Peyer's patch (tissue), 4 donors: ENCODE measurements at places on chromosomes 3 and 15. TPM values are rescaled to one million over a fixed set of nuclear protein-coding genes. Genes with fewer than 3 reads are reported as not detected.

Gene FRMD5
- total RNA-seq, result 0.54 TPM

Gene C15orf62
- total RNA-seq, result 1.3 TPM

Gene SLC6A20
- 106 TPM for total RNA-seq

Gene OXTR
- 0.27 TPM for total RNA-seq

Gene MRPL47
- total RNA-seq, result 15.3 TPM

Gene IQSEC1
- 59.4 TPM for total RNA-seq

Gene PLSCR5
- not detected for total RNA-seq

Gene SKIC8
- 45.0 TPM for total RNA-seq

Gene FOXB1
- not detected for total RNA-seq

Gene ITIH1
- total RNA-seq, result not detected

Gene MON1A
- 32.3 TPM for total RNA-seq

Gene IL17RB
- total RNA-seq, result 38.5 TPM

Gene ZBTB20
- total RNA-seq, result 135 TPM

Gene CLDN18
- not detected for total RNA-seq

Gene EEF1AKMT4
- total RNA-seq, result 1.7 TPM

Gene CCNB2
- total RNA-seq, result 8.8 TPM

Gene ACAN
- not detected for total RNA-seq

Gene STRIT1
- total RNA-seq, result not detected

Gene ARPP21
- total RNA-seq, result not detected

Gene CMTM7
- 41.3 TPM for total RNA-seq

Gene TTLL13
- total RNA-seq, result not detected

Gene GHSR
- total RNA-seq, result not detected

Gene MEIS2
- total RNA-seq, result 16.1 TPM

Gene SH2D7
- 7.7 TPM for total RNA-seq

Gene BTBD1
- total RNA-seq, result 65.2 TPM

Gene IMPG2
- total RNA-seq, result 0.35 TPM

Gene ROPN1
- not detected for total RNA-seq

Gene CNTN4
- total RNA-seq, result 17.3 TPM

Gene EFCAB12
- total RNA-seq, result not detected

Gene PTPN23
- total RNA-seq, result 66.0 TPM
